Jurkat, Clone E6-1 (cell line): ENCODE measurements at places on chromosomes 6 and 20.

- DNase-seq: peak; percentile 19
These were observed 104.9 kb upstream of the SLC22A23 start for GRCh38 chr6:3561725-3562124.

GRCh38 chr20:57379263-57379647 lies 11.9 kb upstream of the RBM38 start:
- DNase-seq: peak; percentile 58

DNA sequence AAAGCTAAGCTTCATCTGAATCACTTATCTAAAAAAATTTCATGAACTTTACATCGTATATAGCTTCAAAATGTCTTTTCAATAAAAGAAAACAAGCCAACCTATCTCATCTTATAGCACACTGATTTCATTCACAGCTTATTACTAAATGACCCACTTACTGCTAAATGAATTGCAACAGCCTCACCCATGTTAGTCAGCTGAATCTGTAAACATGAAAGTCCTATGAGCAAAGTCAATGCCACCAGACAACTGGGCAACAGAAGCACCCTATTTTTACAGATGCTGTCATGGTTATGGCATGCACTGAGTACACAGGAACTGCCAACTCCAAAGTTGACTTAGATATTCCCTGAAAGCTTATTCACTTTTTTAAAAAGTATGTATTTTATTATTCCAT lies 41.2 kb upstream of the DST start:
- no peak for DNase-seq

- DNase-seq: no peak
These were observed 259.7 kb downstream of the HDGFL1 start for GRCh38 chr6:22829070-22829469.

- no peak for DNase-seq
These were observed 441.0 kb upstream of the HS3ST5 start for GRCh38 chr6:114783783-114784182.

DNA sequence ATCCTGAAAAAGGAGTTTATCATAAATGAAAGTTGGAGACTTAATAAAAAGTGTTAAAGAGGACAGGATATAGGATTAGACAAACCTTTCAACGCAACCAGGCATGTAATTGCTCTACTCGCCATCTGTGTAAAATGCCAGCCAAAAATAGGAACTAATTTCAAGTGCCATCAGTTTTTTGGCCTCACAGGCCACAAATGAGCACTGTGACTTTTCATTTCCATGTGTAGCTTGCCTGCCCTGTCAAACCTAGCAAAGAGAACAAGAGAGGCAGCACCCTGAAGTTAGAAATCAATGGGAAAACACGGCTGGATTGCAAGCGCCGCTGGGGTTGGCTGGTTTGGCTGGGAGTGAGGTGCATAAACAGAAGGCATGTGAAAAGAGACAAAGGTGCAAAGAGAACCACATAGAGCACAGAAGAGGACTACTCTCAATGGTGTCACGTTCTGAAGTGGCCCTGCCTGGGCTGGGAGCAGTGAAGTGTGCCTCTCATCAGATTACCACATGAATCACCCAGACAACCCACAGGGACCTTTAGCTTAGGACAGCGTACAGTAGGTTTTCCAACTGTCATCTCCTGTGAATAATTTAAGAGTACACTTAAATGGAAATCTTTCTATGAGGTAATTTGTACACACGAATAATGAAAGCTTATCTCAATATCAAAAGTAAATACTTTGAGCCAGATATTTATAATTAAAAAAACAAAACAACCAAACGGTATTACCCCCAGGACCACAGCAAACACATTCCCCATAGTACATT lies 78.0 kb upstream of the NHSL1 start:
- peak; percentile 61 for DNase-seq

GRCh38 chr20:14820771-14821170 lies 483.4 kb upstream of the FLRT3 start:
- DNase-seq: no peak

DNA sequence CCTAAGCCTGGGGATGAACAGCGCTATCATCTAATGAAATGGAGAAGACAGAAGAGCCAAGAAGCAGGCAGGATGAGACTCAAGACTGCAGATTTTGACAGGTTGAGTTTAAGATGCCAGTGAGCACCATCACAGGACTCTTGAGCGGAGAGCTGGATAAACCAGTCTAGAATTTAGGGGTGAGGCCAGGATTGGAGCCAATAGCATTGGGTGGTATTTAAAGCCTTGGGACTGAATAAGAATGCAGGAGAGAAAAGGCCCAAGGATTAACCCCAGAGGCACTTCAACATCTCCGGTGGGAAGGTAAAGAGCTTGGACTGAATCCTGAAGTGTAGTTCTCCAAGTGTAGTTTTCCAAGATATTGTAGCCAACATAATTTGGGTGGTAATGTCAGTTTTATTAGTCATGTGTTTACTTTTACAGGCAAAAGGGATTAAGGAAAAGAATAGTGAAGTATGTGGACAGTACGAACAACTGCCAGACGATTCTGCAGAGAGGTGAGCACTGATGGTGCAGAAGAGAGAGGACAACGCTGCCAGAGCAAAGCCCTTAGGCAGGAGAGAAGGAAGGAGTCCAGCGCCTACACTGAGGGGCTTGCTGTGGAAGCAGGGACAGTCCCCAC lies 85.2 kb downstream of the DTNBP1 start:
- DNase-seq: no peak

- DNase-seq: no peak
These were observed 38.7 kb downstream of the KAT14 start for GRCh38 chr20:18176318-18176785.
